ENCODE measurements at places on chromosomes 5 and 9.

GRCh38 chr5:135437796-135438560, 9.2 kb downstream of the DCANP1 start:
- DNase-seq: no peak

- peak; percentile 82 for DNase-seq
Measured at GRCh38 chr5:37668524-37669047, 171.3 kb downstream of the GDNF start.

DNA sequence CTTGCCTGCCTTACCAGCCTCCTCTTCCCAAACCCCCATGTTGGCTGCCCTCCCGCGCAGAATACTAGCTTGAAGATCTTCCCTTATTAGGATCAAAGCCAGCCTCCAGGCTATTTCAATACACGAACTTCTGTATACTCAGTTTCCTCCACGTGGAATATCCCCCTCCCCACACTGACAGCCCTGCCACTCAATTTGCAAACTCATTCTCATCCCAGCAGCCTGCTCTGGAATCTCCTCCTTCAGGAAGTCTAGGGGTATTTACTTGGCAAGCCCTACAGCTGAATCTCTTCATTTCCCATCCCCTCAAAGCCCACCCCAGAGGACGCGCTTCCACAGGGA, 157.0 kb upstream of the SMIM23 start:
- no peak for DNase-seq

GRCh38 chr5:10524376-10525123, 39.3 kb upstream of the ANKRD33B start:
- DNase-seq: no peak

DNA sequence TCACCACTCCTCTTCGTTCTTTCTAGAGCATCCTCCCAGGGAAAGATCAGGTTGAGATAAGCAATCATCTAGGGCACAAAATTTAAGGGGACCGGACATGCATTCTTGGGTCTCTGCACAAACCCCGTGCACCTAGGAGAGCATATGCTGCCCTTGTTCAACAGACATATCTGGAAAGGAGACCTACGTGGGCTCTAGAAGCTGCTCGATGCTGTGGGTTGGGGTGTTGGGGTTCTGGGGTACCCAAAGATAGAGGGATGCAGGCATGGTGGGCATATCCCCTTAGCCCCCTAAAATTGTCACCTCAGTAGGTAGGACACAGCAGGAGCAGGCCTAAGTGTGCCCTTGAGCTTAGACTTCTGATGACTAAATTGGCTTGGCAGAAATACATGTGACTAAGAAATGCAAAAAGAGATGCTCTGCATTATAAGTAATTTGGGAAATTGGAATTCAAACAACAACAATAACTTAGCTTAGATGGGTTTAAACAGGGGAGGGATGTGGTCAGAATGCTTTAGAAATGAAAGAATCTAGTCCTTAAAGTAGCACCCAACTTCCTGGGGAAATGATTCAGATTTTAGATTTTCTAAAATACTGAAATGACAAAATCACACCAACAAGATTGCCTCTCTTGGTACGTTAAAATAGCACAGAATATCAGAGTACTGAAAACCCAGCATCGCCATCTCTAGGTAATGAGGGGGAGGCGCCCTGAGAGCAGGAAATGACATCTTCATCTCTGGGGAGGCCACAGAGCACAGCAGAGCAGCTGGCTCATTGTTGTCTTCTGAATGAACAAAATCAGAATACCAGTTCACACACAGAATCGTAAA, 172.3 kb downstream of the GNA14 start:
- DNase-seq: no peak

- DNase-seq: peak; percentile 93
Measured at GRCh38 chr9:106921341-106921899, 58.5 kb downstream of the ZNF462 start.

DNA sequence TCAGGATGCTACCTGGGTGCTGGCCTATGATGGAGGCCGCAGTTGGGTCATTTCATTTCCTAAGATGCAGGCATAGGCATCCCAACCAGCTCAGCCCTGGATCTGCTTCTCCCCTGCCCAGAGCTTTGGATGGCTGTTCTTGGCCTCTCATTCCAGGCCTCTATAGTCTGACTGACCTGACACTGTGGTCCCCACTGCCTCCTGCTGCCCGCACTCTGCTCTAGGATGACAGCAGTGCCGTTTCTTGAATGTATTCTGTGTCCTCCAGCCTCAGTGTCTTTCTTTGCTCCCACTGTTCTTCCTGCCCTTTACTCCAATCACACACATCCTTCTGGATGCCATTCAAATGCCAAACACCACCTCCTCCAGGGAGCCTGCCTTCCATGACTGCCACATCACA, 235.7 kb downstream of the HSPA4 start:
- peak; percentile 8 for DNase-seq

- no peak for DNase-seq
Measured at GRCh38 chr5:150441813-150442698, 7.5 kb downstream of the RPS14 start.

Data from Caco-2 (cell line).